ENCODE measurements at places on chromosomes 12 and 14.

- DNase-seq, result no peak
These were observed 27.6 kb downstream of the SLC35E3 start for GRCh38 chr12:68773582-68773981.

GRCh38 chr12:29533815-29534489, 36.5 kb upstream of the OVCH1 start:
- no peak for DNase-seq

DNA sequence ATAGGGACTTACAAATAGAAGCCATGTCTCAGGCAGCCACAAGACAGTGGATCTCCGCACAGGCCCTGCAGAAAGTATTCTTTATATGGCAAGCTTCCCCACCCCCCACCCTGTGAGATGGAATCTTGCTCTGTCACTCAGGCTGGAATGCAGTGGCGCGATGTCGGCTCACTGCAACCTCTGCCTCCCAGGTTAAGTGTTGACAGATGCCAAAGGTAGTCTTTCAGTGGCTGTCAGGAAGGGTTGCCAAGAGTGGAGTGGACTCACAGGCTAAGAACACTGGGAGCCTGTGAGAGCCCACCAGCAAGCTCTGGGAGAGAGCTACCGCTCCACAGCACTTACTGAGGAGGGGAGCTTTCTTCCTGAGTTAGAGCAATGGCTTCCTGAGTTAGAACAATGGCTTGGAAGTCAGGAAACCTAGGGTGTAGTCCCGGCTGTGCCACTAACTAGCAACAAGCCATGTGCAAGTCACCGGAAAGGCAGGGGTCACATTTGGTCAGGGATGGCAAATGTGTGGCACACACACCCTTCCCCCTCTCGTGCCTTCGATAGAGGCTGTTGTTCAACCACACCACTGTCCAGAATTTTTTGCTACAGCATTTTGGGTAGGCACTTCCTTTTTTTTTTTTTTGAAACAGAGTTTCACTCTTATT, 2.6 kb downstream of the RNASE1 start:
- no peak for DNase-seq

DNA sequence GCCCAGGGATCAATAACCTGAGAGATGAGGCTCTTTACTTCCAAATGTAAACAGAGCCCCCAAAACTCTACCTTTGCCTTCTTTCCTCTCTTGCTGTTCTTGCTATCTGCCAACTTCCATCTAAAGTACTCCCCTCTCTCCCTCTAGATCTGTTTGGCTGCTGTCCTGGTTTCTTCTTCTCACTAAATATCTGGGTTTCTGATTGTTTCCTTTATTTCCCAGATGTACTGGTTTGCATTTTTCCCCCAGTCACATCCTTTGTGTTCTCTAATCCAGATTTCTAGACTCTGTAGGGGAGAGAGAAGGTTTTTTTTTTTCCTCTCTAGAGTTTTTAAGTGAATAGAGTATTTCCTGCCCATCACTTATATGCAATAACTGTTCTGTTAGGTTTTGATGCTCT, 7.1 kb upstream of the SALL2 start:
- DNase-seq, result no peak

- no peak for DNase-seq
These were observed 12.5 kb downstream of the SYT10 start for GRCh38 chr12:33427071-33427470.

GRCh38 chr12:46154221-46154985, 114.4 kb downstream of the SLC38A1 start:
- DNase-seq, result no peak

DNA sequence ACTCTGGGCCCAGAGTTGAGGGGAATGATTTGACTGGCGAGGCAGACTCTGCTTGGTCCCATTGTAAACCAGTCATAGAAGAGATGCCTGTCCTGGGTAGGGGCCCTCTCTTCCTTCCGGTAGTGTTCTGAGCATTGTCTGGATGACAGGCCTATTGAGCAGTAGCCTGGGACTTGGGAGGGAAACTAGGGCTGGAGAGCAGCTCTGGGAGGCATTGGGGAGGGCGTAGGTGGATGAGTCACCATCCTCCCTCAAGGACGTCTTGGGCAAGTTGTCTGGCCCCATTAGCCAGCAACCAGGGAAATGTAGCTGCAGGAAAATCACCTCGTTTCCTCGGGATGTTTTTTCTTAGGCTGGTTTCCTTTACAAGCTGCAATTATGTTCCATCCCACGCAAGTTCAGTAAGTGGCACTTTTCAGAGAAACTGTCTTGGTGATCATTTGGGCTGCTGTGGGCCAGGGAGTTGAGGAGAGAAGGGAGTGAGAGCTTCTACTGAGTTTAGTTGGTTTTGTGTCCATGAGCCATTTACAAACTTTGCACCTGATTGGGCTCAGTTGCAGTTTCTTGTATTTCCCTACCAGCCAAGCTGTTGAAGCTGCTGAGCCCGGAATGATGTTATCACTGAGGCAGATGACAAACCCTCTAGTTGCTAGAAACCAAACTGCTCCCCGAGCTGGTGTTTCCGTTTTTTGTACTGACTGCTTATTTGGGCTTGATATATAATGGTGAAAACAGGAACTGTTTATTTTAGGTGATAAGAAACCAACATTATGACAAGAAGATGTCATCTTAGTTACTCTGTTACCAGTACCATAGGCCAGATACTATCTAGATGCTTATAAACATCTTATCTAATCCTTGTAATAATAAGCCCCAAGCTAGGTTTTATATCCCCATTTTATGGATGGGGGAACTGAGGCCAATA, 147.6 kb downstream of the CHST11 start:
- DNase-seq, result no peak

DNA sequence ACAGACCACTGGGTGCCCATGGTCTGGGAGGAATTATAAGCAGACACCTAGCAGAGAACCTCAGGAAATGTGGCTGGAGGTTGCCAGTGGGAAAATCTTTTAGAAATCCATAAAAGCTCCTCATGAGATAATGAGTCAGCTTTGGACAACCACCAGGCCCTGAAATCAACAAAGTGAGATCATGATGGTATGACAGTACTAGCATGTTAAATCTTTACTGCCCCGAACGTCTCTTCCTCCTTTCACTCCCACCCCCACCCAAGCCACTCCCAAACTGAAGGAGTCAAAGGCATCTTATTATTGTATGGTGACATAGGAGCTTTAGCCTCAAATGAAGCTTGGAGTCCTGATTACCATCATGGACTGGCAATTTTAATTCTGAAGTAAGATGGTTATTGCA, 240.0 kb downstream of the DIO2 start:
- DNase-seq, result no peak

GRCh38 chr12:130970165-130970907, 16.6 kb downstream of the ADGRD1 start:
- DNase-seq, result no peak

GRCh38 chr12:112998987-112999767, 20.9 kb downstream of the OAS2 start:
- DNase-seq, result peak; percentile 46

GRCh38 chr12:81644503-81644902, 114.6 kb downstream of the PPFIA2 start:
- peak; percentile 31 for DNase-seq

DNA sequence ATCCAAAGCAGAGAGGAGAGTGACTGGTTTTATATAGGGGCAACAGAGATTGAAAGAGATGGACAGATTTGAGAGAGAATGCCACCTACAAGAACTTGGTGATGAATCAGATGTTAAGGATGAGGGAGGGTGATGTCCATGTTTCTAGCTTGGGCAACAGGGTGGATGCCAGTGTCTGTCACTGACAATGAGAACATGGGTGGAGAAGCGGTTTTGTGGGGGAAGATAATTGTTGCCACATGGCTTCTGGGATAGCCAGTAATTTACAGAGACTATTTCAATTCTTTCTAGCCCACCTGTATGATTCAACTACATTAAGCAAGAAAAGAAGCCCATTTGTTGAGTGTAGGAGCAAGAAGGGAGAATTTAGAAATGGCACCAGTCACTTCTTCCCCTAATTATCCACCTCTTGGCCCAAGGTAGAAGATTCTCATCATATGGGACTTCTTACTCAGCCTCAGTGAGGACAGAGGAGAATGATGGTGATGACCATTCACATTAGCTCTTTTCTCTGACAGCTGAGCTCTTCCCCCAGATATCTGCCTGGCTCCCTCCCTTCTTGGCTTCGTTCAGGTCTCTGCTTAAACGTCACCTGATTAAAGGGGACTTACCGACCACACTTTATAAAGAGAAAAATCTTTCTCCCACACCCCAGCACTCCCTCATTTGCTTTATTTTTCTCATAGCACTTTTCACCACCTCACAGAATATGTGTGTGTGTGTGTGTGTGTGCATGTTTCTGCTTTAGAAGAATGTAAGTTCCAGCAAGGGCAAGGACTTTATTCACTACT, 117.8 kb downstream of the DUSP6 start:
- DNase-seq, result no peak

DNA sequence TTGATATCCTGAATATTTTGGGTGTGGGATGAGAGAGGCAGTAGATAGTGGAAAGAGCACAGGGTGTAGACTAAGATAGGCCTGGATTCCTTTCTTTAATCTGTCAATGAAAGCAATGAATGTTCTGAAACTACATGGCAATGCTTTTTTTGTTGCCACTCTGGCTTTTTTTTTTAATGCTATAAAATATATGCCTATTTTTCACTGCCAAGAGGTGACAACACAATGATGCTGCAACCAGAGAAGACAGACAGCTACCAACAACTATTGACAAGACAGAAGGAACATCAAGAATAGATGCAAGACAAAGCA, 9.4 kb downstream of the ANG start:
- no peak for DNase-seq

DNA sequence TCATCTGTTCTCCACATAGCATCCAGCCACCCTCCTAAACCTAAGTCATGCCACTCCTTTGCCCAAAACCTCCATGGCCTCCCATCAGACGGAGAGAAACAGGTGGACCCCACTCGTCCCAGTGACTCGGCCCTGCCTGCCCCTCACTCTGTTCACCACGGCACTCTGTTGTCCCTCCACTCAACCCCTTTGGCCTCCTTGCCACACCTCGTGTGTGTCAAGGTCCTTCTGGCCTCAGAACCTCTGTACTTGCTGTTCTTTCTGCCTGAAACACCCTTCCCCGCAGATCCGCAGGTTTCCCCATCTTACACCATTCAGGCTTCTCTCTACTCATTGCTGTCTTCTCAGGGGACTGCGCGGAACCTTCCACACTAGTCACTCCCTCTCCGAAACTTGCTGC, 24.5 kb upstream of the ACTN1 start:
- DNase-seq, result no peak

- no peak for DNase-seq
These were observed 25.5 kb downstream of the ZC2HC1C start for GRCh38 chr14:75094896-75095295.

GRCh38 chr12:98686603-98687002, 41.5 kb downstream of the APAF1 start:
- DNase-seq, result no peak

DNA sequence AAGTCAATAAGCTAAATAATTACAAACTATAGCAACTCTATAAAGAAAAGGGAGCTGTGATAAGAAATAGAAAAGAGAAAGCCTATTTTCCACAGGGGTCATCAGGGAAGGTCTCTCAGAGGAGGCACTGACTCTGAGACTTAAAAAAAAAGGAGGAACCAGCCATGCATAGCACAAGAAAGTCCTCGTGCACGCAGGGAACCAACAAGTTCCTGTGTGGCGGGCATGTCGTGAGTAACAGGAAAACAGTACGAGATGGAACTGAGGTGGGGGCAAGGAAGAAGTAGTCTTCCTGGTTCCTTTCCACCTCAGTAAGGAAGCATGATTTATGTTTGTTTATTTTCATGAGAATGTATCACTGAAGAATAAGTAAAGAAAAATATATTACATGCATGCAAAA, 367.0 kb upstream of the TMEM132C start:
- no peak for DNase-seq

GRCh38 chr14:52333108-52333507, 19.0 kb downstream of the PTGER2 start:
- no peak for DNase-seq

DNA sequence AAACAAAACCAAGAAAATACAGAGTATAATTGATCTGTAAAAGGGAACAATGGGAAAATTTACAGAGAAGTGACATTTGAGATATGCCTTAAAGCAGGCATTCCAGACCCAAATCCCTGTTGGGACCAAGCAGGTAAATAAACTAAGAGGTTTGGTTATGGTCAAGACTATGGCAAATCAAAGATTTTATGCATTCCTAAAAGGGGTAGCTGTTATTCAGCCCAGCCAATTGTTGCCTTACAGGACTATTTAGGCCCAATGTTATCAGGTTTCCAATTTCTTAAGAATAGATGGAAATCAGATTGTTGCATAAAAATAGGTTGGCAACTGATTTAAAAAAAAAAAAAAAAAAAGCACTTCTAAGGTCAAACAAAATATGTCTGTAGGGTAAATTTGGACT, 5.3 kb downstream of the DNAI7 start:
- no peak for DNase-seq

DNA sequence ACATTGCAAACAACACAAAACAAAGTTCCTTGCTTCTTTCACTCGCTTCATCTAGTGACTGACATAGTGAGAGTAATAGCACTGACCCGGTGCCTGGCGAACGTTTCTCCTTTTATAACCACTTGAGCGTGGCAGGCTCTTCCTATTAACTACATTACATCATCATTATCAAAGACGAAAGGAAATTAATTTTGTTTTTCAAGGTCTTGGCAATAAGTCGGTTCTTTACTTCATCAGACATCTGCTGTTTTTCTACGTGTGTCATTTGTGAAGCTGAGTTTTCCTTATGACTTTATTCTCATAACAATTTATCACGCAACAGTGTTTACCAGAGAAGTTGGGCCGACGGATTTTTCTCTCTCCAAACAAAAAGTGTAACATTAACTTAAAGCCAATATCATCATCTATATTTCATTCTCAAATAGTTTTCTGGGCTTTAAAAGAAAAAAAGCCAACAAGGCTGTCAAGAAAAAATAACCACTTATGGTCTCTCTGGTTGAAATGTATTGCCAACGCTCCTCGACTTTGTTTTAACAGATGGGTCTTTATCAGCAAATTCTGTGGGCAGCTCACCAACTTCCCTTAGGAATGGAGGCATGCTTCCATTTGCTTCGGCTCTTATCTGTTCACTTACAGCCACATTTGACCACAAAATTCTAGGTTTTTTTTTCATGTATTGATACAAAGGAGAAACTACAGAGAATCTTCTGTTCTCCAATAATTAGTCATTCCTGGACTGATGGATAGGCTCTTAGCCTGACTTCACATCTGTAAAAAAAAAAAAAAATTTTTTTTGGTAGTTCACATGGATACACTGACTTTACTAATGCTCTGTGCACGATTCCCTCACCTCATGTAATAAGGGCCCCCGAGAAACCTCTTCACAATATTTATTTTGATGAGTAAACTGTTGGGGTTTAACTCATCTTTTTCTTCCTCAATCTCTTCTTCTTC, 97.1 kb upstream of the CDKN3 start:
- no peak for DNase-seq

GRCh38 chr12:124390442-124391097, 95.7 kb downstream of the RFLNA start:
- DNase-seq, result no peak

- no peak for DNase-seq
These were observed 157.9 kb downstream of the KICS2 start for GRCh38 chr12:64064240-64064639.

GRCh38 chr14:72525087-72525915, 368.6 kb downstream of the DPF3 start:
- DNase-seq, result no peak
